ENCODE measurements at places on chromosomes 2 and 18.
A peak's percentile ranks its signal among the peaks of the same experiment; 100 is the strongest.

- no peak for DNase-seq
Observed at GRCh38 chr2:203720915-203721672, 14.7 kb downstream of the CD28 start.

DNA sequence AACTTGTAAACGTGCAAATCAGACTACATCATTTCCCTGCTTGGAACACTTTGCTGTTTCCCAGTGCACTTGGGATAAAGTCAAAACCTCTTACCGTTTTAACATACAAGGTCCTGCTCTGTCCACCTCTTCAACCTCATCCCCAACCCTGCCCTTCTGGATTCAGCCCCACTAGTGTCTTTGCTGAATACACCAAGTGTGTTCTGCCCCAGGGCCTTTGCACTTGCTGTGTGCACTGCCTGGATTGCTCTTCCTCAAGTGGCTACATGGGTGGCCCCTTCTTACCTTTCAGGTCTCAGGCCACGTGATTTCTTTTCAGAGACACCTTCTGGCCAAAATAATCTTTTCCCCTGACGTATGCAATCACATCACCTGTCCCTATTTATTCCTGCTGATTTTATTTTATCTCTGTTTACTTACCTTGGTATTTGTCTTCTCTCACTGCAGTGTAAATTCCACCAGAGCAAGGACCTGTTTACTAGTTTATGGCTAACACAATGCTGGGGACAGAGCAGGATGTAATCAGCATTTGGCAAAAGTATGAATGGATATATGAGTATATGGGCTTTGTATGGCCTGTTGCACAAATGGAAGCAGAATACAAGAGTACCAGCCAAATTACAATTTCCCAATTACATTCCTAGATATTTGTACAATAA lies 63.9 kb downstream of the MAPK4 start:
- no peak for DNase-seq

GRCh38 chr2:134917888-134918525 lies 615 bp upstream of the CCNT2 start:
- no peak for DNase-seq

- peak; percentile 89 for DNase-seq
Observed at GRCh38 chr2:48454504-48454903, 75.5 kb upstream of the STON1 start.

GRCh38 chr18:49481317-49481716 lies 5.7 kb downstream of the C18orf32 start:
- DNase-seq = peak; percentile 56

DNA sequence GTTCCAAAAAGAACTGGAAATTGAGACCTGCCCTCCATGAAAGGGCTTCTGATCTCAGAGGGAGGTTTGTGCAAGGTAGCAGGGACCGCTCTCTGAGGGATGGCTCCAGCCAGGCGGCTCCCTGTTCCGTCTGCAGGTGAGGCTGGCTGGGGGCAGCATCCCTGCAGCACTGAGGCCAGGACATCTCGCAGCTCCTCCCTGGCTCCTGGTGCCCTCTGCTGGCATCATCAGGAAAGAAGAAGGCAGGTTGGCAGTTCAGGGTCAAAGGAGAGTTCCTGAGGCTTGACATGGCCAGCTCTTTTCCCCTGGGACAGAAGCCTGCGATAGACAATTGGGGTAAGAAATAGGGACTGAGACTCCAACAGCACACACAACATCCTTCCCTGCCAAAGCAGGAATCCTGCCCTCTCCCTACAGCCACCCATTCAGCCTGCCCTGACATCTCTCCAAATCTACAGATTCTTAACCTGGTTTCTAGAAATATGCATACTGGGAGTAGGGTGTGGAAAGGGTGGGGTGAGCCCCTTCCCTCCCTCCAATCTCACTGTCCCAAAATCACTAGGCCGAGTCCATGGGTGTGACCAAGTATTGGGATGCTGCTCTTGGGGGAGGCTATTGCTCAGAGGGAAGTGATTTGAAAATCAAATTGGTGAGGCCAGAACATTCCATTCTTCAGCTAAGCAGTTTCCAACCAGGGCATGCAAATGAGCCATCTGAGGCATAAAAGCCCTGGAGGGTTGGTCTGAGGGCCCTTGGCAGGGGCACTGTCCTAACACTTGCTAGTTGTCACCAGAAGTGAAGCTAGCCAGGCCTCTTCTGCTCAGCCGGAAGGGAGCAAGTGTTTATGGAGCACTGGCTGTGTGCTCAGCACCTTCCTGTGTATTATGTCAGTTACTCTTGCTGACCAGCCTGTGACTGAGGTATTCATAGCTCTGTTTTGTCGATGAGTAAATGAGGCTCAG lies 185.4 kb downstream of the TFCP2L1 start:
- DNase-seq = no peak

DNA sequence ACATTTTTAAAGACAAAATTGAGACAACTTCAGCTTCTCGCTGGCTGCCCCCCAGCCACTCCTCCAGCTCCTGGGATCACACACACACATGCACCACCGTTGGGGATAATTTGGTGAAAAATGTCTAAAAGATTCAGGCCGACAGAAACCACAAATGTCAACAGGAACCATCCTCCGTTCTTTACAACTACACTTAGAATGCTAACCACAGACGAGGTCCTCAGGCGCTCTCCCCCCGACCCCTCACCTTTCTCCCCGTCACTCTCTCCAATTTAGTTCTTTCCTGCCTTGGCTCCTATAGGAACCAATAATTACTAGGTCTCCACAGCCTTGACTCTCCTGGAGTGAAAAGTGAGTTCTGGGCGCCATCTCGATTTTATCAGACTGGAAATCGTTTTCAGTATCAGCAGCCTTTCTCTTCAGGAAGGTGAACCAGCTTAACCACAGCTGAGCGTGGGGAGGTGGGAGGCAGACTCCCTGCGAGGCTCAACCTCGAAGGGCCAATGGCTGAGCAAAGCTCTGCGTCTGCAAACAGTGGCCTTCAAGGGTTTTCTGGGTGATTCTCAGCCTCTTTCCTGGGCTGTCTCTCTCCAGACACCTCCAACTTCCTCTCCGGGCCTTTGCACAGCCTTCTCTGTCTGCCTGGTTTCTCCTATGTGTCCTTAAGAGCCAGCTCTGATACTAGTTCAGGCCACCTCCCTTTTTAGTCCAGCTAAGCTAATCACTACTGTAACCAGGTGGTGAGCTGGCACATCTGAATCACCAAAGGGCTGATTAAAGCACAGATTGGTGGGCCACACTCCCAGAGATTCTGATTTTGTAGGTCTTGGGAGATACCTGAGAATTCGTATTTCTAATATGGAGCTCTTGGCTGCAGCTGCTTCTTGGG lies 115.7 kb upstream of the COPS8 start:
- DNase-seq = no peak

GRCh38 chr2:85410584-85411404 lies 628 bp upstream of the CAPG start:
- DNase-seq = no peak

DNA sequence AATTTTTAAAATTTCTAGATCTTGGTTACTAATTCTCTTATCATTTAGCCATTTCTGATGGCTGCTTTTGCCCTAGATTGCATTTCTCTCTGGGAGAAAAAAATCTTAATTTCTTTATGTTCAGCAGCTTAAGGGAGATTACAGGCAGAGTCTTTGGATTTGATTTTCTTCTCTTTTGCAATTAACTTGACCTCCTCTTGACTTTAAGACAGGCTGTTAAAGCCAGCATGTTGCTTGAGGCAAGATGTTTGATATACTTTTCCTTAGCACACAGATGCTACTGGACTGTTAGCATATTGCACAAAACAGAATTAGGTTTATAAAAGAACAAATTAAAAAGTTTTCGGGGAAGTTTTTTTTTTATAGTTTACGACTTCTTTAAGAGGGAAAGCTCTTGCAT lies 50.0 kb downstream of the XRCC5 start:
- DNase-seq = no peak

DNA sequence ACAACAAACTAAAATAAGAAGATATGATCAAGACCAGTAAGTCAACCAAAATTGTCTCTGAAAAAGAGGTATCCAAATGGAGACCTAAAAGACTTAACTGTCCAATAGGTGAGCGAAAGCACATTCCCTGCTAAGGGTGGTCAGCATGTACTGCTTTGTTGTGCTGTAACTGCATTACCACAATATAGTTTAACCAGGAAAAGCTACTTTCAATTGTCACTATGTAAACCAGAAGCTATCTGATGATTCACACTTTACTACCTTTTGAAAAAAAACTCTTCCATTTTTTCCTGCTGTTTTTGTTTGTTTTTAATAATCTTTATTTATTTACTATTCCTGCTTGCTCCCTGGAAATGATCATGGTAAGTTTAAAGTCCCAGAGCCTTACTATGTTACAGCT lies 36.1 kb downstream of the ASXL2 start:
- no peak for DNase-seq

DNA sequence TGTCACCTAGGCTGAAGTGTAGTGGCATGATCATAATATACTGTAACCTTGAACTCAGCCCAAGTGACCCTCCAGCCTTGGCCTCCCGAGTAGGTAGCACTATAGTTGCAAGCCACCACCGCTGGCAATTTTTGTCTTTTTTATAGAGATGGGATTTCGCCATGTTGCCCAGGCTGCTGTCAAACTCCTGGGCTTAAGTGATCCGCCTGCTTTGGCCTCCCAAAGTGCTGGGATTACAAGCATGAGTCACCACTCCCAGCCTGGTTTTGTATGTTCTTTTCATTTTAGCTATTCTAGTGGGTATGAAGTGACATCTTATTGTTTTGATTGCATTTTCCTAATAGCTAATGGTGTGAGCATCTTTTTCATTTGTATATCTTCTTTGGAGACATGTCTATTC lies 11.3 kb upstream of the EXOC6B start:
- DNase-seq = no peak

- no peak for DNase-seq
Observed at GRCh38 chr2:125584732-125585131, 1071.2 kb upstream of the GYPC start.

GRCh38 chr2:36403675-36404230 lies 48.2 kb downstream of the CRIM1 start:
- peak; percentile 28 for DNase-seq

DNA sequence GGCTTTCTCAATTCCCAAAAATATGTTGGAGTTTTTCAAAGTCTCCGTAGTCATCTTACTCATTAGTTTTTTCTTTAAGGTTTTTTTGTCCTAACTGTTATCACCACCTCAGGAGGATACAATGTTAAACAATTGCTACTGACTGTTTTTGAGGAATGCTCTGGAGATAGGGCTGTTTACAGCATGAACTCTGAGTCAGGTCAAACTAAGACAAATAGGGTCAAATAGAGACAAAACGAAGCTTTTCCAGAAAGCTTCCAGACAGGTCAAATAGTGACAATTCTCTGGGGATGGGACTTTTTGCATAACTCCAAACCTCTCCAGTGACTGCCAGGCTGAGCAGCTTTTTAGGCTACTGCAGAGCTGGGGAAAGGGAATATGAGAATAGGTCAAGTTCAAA lies 15.2 kb upstream of the DIPK1C start:
- no peak for DNase-seq

DNA sequence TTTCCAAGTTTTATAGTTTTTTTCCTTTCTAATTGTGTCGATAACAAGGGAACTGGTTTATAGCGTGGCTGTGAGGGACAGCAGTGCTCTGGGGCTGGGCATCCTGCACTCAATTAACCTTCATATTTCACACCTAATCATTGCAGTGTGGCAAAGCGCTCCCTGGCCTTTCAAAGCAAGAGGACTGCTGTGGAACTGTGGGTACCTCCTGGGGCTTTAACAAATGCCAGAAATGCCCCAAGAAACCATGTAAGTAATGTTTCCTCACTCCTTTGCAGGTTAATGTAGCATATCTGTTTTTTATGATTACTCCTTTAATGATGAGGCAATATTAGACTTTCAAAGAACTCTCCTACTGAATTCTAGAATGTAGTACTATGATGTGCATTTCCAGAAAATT lies 259.0 kb upstream of the RASGRP3 start:
- no peak for DNase-seq

GRCh38 chr2:64613276-64613675 lies 40.4 kb downstream of the SERTAD2 start:
- no peak for DNase-seq

- no peak for DNase-seq
Observed at GRCh38 chr2:95008306-95008705, 17.2 kb upstream of the MAL start.

- DNase-seq = no peak
Observed at GRCh38 chr2:31090188-31090587, 48.1 kb downstream of the GALNT14 start.

- no peak for DNase-seq
Observed at GRCh38 chr2:38704664-38705063, 38.8 kb downstream of the GALM start.

- no peak for DNase-seq
Observed at GRCh38 chr2:239949537-239949936, 75.6 kb downstream of the NDUFA10 start.

GRCh38 chr18:58299135-58299473 lies 255.1 kb downstream of the NEDD4L start:
- DNase-seq = no peak

- no peak for DNase-seq
Observed at GRCh38 chr18:4125627-4126230, 329.4 kb downstream of the DLGAP1 start.

DNA sequence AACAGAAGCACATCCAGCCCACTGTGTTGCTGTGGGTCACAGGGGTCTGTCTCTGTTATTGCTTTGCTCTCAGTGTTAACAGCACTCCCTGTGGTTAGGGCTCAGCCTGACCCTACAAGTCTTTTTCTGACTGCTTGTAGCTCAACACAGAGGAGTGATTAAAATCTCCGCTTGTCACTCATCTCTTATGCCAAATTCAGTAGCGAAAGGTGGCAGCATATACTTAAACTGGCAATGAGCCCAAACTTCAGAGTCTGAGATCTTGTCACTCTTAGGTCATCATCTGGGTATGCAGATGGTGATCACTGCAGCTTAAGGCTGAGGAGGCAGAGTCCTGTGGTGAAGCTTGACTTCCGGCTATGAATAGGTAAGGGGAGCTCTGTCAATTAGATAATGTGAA lies 63.3 kb upstream of the CSRNP3 start:
- no peak for DNase-seq

- DNase-seq = no peak
Observed at GRCh38 chr2:17557596-17557995, 17.1 kb downstream of the VSNL1 start.

GRCh38 chr2:239139101-239139500 lies 261.7 kb downstream of the HDAC4 start:
- DNase-seq = no peak

All from NB4 (cell line).